ENCODE measurements at places on chromosomes 3 and 15. TPM values are rescaled to one million over a fixed set of nuclear protein-coding genes. Genes with fewer than 3 reads are reported as not detected.

DNA sequence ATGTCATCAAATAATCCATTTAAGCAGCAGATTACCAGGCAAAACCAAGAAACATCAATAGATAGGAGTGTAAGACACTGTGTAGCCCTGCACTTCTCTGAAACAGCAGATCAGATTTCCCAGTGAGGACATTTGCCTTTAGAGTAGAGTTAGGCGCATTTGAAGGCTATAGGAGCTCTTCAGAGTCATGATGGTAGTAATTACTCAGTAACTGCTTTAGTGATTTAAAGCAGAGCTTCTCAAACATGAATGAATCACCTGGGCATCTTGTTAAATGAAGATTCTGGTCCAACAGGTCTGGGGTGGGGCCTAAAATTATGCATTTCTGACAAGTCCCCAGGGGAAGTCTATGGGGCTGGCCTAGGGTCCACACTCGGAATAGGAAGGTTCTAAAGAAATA lies 36.9 kb downstream of the THRB start:
- DNase-seq: no peak

- DNase-seq: no peak
Measured at GRCh38 chr3:18586076-18586475, 160.9 kb upstream of the SATB1 start.

DNA sequence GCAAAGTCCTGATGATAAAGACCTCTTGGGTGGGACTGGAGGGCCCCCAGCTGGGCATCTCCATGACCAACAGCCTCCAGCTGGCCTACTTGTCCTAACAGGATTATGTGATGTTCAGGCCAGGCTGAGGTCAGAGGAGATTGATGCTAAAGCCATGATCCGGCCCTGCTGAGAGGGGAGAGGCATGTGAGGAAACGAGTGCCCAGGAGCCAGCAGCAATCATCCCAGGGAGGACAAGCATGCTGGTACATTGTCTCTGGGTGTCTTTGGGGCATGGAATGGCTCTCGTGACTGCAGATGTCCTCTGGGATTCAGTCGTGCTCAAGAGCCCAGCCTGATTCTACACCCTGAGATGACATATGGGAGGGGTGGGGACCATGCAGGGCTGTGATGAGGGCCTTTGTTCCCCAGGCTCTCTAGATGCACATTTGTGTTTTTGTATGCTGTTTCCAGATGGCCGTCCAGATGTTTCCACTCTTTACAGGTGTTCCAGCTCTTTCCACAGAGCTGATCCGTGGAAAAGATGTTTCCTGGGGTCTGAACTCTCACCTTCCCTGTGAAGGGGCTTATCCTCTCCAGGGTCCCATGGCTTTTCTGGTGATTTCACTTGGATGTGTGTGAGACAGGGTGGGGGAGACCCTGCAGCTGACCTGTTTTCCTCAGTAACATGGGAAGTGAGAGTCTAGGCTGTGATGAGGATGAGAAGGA lies 20.2 kb downstream of the SLC24A1 start:
- DNase-seq: no peak

Gene SCN11A
- 0.59 TPM for polyA plus RNA-seq

GRCh38 chr15:77417602-77418001 lies 2.3 kb downstream of the PEAK1 start:
- no peak for DNase-seq

Gene SRP14
- 522 TPM for polyA plus RNA-seq

GRCh38 chr3:23654571-23654970 lies 151.2 kb upstream of the UBE2E1 start:
- DNase-seq: peak; percentile 76

DNA sequence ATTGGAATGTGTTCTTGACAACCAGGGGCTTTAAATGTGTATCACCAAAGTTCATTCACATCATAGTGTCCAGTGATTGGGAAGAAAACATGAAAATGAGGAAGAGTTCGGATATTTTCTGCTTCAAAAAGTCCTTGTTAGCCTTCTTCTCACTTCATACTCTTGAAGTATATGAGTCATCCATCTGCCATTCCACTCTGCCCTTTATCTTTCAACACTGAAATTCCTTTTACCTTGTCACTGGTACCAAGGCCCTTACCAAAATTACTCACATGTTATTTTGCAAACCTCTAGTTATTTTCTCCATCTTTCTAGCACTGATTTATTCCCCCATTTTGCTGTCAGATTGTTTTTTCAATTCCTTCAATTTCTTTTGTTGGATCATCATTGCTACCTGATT lies 32.5 kb downstream of the OR5H15 start:
- no peak for DNase-seq

Gene LDHAL6B
- polyA plus RNA-seq: not detected

DNA sequence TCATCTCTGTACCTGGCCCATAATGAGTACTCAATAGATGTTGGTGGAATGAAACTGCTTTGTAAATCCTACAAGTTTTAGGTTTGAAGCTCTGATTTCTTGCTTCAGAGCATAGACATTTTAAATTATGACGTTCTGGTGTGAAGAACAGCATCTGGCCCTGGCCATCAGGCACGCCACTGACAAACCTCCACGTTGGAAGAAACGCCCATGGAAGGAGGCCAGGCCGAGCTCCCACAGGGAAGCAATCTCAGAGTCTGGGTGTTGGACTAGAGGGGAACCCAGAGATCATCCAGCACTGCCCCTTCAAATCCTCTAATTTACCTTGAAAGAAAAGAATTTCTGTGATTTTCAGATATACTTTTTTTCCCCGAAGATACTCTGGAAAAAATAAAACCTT lies 328.1 kb upstream of the RGMA start:
- no peak for DNase-seq

DNA sequence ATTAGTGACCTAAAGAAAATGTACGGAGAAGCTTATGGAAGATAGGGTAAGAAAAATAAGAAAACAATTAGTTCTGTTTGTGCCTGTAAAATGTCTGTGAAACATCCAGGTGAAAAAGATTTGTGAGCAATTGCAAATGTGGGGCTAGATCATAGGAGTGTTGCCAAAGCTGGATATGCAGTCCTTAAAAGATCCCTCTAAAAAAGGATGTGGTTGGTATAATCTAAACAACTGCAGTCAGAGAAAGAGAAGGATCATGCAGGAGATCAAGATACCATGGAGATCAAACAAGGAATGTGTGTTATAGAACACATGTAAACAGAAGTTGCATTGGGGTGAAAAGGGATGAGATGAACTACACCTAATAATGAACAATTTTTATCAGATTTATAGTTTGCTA lies 116.8 kb downstream of the ALCAM start:
- no peak for DNase-seq

Gene HYAL1
- polyA plus RNA-seq: 1.8 TPM

DNA sequence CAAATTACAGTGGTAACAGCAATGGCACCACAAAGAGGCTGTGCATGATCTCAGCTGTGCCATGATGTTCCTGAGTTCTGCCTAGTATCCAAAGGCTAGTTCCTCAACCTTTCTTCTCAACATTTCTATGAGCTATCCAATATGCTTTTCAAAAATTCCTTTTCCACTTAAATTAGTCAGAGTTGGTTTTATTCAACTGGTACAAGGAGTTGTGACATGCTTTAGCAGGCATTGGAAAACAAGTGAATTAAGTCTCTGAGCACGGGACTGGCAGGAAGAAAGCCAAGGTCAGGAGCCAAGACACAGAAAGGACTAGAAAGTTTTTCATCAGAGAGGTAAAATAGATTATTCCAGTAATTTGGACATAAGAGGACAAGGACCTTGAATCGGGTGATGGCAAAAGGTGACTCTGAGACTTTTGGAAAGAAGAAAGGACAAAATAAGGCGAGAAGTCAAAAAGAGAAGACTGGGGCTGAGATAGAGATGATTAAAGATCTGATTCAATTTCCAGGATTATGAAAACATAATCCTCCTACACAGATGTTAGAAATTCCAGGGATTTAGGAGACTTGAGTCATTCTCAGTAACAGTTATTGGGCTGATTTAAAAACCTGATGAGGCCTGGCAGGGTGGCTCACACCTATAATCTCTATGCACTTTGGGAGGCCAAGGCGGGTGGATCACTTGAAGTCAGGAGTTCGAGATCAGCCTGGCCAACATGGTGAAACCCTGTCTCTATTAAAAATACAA lies 36.1 kb downstream of the PBRM1 start:
- no peak for DNase-seq

GRCh38 chr3:50616003-50616769 lies 765 bp upstream of the MAPKAPK3 start:
- peak; percentile 80 for DNase-seq
